ENCODE measurements at places on chromosomes 13 and 19.
A peak's percentile ranks its signal among the peaks of the same experiment; 100 is the strongest.

DNA sequence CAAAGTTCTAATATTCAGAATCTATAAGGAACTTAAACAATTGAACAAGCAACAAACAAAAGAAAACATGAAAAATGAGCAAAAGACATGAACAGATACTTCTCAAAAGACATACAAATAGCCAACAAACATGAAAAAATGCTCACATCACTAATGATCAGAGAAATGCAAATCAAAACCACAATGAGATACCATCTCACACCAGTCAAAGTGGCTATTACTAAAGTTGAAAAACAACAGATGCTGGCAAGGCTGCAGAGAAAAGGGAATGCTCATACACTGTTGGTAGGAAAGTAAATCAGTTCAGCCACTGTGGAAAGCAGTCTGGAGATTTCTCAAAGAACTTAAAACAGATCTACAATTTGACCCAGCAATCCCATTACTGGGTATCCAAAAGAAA lies 74.3 kb downstream of the CRYL1 start:
- DNase-seq, result no peak

GRCh38 chr13:85298387-85298924 lies 500.8 kb downstream of the SLITRK6 start:
- no peak for DNase-seq

- no peak for DNase-seq
These were observed 214.0 kb downstream of the ENOX1 start for GRCh38 chr13:43572656-43573360.

DNA sequence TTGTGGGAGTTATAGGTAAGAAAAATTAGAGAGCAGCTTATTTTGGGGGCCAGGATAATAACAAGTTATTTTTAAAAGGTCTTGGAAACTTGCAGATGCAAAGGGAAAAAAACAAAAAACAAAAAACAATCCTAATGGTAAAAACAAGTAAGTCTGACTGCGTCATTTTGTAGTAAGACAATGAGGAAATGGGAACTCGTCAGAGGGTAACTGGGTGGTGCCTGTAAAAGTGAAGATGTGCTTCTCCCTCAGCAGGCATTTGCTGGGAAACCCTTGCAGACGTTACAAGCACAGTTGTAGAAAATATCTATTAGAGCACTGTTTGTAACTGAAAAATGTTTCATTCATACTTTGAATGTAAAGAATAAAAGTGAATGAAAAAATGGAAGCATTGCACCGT lies 2.2 kb upstream of the TNFSF13B start:
- no peak for DNase-seq

GRCh38 chr19:5334824-5335500 lies 5.7 kb downstream of the PTPRS start:
- DNase-seq, result no peak

DNA sequence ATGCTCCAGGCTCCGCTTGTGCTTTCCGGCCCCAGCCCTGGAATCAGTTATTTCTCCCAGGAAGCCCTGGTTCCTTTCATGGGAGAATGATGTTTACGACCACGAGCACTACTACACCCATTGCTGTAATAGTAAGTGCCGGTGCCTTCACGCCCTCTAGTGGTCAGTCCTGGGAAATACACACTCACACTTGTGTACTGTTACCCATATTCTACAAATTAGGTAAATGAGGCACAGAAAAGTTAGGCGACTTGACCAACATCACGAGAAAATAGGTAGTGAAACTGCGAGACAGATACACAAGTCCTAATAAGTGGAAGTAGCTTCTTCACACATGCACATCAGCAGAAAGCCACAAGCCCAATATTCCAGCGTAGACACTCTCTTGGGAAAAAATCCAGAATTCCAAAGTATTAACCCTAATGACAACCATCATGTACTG lies 21.7 kb downstream of the CEACAM21 start:
- peak; percentile 59 for DNase-seq

DNA sequence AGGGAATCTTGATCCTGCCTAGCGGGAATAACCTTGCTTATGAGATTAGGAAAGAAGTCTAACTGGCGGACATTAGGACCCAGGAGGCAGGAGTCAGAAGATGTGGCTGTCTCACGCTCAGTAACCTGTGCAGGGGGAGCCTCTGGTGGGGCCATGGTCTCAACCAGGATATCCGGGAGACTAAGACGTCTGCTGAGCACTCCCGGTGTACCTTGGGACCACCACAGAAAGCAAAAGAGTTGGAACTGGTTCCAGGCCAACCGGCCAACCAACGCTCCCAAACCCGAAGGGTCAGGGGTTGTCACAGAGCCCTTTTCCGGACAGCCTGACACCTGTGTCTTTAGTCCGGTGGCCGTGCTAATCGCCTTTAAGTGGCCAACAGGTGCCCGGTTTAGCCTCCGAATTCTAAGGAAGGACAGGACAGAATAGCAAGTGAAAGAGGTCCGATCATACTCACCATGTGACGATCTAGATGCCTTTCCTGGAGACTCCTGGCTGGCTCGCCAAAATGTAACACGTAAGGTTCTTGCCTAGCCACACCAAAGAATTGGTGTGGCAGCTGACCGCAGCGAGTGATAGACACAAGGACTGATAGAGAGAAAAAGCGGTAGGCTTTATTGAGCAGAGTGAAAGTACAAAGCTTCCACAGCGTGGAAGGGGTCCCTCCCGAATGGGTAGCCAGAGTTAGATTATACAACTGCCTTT lies 103.9 kb upstream of the DIAPH3 start:
- no peak for DNase-seq

DNA sequence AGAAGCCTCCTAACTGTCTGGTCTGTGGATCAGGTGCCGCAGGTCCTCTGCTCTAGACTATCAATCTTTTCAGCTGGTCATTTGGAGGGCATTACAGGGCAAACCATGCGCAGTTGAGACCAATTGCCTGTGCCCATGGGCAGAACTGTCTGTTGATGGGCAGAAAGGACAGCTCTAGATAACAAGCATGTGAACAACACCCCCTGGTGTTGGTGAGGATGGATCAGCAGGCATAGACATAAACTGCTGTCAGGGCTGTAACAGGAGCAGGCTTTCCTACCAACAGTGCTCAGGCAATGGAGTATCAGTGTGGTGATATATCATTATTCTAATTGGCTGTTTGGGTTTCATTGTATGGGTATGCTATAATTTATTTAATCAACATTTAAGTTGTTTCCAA lies 104.7 kb upstream of the KL start:
- no peak for DNase-seq

DNA sequence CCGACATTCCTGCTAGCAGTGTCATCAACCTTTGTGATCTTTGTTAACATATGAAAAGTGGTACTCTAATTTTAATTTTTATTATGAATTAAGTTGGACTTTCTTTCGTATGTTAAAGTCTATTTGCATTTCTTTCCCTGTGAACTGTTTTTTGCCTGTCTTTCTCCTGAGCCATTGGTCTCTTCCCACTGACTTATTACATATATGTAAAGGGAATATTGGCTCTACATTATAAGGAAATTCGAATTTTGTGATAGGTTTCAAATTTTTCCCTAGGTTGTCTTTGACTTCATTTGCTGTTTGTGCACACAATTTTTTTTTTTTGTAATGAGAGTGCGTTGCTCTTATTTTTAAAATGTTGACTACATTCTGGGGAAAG lies 442 bp upstream of the CDC16 start:
- no peak for DNase-seq

DNA sequence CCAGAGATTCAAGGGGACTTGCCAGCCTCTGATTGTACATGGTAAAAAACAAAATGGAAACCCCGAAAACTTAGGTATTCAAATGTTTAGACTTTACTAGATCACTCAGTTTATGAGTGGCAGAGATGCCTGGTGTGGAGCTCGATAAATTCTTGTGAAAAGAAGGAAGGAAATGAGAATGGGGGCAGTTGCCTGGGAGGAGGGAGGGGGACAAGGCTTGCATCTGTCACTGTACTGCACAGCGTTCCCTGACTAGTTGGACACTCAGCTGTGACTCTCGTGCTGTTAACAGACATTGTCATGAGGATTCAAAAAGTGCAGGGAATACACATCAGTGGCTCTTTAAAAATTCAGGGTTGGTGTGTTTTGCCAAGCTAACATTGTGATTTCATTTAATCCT lies 232.9 kb downstream of the ZIC5 start:
- no peak for DNase-seq

DNA sequence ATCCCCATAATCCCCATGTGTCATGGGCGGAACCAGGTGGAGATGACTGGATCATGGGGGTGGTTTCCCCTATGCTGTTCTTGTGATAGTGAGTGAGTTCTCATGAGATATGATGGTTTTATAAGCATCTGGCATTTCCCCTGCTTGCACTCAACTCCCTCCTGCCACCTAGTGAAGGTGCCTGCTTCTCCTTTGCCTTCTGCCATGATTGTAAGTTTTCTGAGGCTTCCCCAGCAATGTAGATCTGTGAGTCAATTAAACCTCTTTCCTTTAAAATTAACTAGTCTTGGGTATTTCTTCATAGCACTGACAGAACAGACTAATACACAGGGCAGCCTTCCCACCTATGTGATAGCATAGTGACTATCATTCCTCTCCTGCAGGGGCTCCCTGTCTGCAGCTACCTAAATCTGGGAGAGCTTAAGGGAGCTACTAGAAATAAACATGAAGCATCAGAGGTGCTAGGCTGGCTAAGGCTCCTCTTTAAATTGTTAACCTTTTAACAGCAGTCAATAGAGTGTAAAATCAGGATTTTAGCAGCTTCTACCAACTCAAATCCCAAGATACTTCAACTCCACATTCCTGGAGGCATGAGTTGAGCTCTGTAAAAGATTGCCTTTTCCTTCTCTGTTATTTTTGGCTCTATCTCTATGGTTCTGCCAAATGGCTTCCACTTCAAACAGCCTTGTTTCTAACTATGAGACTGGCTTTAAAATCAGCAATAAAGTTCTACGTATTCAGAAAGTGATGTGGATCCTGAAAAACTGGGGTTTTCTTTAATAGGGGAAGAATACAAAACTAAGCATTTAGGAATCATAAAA lies 112.3 kb downstream of the VWA8 start:
- DNase-seq, result no peak

DNA sequence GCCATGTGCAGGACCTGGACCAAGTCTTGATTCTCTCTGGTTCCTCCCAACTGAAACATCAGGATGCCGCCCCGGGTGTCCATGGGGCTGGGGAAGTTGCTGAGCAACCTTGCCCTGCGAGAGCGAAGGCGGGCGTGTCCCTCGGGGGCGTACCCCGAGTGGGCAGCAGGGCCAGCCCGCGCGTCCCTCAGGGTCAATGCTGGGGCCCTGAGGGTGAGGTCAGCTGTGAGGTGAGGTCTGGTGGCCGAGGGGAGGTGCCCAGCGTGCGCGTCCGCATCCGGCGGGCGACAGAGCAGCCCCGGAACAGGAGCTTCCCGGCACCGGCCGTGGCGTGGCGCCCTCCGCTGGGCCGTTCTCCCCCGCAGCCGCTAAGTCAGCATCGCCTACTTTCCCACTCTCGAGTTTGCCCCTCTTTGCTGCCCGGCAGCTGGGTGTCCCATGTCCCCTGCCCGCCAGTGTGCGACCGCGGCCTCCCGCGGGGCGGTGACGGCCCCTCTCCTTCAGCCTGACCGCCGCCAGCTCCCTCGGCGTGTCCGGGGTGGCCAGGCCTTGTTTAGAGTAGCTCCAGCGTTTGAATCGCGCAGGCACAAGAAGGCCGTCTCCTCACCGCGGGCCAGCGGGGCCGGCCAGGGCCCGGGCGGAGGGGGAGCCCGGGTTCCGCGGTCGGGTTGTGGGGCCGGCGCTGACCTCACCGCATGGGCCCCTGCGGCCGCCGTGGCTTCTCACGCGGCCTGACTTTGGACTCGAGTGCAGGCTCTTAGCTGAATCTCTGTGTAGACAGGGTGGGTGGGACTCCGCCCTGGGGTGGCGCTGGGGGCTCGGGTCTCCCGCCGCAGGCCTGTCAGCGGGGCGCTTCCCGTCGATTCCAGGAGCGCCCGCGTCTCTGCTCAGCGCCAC lies 33.0 kb downstream of the GJA3 start:
- no peak for DNase-seq

DNA sequence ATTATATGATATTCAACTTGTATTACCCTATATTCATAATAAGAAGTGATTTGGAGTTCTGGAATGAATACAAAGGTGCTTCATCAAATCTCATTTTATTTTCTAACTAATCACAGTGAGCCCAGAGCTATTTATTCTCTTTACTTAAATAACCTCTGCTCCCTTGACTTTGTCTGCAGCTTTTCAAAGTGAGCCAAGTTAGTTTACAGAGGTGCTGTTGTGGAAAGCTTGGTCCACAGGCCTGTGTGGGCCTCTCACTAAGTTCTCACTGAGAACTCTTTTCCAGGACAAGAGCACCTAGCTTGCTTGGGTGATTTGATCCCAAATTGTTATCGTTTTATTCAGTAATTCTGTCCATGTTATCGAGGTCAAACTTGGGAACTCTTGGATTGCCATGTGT lies 319.3 kb downstream of the RFC3 start:
- no peak for DNase-seq

DNA sequence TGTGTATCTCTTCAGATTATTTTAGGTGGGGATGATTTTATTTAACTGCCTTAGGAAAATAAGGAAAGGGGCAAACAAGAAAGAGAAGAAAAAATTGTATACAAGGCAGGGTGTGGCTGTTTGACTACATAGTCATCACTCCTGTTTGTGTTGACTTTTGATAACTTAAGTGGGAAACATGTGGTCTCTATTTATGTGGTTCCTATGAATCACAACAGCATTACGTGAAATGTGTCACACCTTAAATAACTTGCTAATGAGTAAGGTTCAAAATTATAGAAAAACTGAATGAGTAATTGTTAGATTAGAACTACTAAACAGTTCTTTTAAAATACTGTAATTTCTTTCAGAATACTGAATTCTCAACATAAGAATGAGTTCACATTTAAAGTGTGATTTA lies 69.3 kb downstream of the LMO7 start:
- DNase-seq, result no peak

All from activated CD4-positive, alpha-beta T cell treated with anti-CD3 and anti-CD28 coated beads for 1 hour (primary cell).